ENCODE measurements at places on chromosomes 2 and 18. TPM values are rescaled to one million over a fixed set of nuclear protein-coding genes. Genes with fewer than 3 reads are reported as not detected.
A peak's percentile ranks its signal among the peaks of the same experiment; 100 is the strongest.

Gene NLRC4
- 0.90 TPM for polyA plus RNA-seq

Gene SNORC
- 8.8 TPM for polyA plus RNA-seq

GRCh38 chr2:54206596-54206995, 49.4 kb downstream of the TSPYL6 start:
- no peak overlapping the region for H3K27ac ChIP-seq
- peaks cover 13% of the 10 kb centered on the region for H3K4me1 ChIP-seq
- H3K36me3 ChIP-seq = no peaks in the 10 kb centered on the region
- no peaks in the 10 kb centered on the region for H3K27me3 ChIP-seq
- DNase-seq = no peak

Gene ASAP2
- 31.7 TPM for polyA plus RNA-seq

DNA sequence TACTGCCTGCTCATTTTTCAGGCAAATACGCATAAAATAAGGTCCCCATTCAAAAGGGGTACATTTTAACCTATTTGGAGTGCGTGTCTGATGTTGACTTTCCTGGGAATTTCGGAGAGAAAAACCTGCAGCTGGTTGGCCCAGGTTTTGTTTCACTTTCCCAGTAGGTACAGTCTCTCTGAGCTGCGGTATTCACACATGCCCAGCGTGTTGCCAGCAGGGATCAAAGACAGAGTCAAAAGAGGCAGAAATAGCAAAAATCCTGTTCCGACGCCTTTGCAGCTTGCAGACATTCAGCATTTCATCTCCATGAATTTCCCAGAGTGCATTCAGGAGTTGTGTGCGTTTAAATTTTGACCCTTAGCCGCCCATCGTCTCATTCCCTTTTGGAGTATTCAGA, 855.4 kb upstream of the CELF4 start:
- H3K4me3 ChIP-seq = no peak overlapping the region
- no peaks in the 10 kb centered on the region for H3K4me1 ChIP-seq
- no peaks in the 10 kb centered on the region for H3K27me3 ChIP-seq
- H3K36me3 ChIP-seq = no peaks in the 10 kb centered on the region

GRCh38 chr2:154688373-154688772, 10.1 kb upstream of the KCNJ3 start:
- DNase-seq = no peak
- H3K4me1 ChIP-seq = no peaks in the 10 kb centered on the region
- H3K36me3 ChIP-seq = no peaks in the 10 kb centered on the region
- H3K4me3 ChIP-seq = no peak overlapping the region
- no peaks in the 10 kb centered on the region for H3K27me3 ChIP-seq

- no peaks in the 10 kb centered on the region for H3K27me3 ChIP-seq
- H3K36me3 ChIP-seq = peaks cover 83% of the 10 kb centered on the region
- DNase-seq = no peak
- H3K4me3 ChIP-seq = no peak overlapping the region
- peaks cover 78% of the 10 kb centered on the region for H3K4me1 ChIP-seq
These were observed 124.9 kb downstream of the TNS1 start for GRCh38 chr2:217877866-217878265.

- H3K27ac ChIP-seq = no peak overlapping the region
- no peak for DNase-seq
- no peaks in the 10 kb centered on the region for H3K27me3 ChIP-seq
- no peaks in the 10 kb centered on the region for H3K4me1 ChIP-seq
- H3K36me3 ChIP-seq = no peaks in the 10 kb centered on the region
- no peak overlapping the region for H3K4me3 ChIP-seq
These were observed 599.1 kb upstream of the FSHR start for GRCh38 chr2:49753344-49753985.

GRCh38 chr2:7020939-7021470, 103.8 kb downstream of the RNF144A start:
- H3K4me3 ChIP-seq = no peak overlapping the region
- no peak for DNase-seq
- no peak overlapping the region for H3K27ac ChIP-seq

Gene MARCHF4
- not detected for polyA plus RNA-seq

Gene MEIS1
- polyA plus RNA-seq = 14.2 TPM

GRCh38 chr2:203891474-203891873, 23.9 kb downstream of the CTLA4 start:
- DNase-seq = peak; percentile 67
- peaks cover 45% of the 10 kb centered on the region for H3K4me1 ChIP-seq
- H3K36me3 ChIP-seq = no peaks in the 10 kb centered on the region
- H3K27ac ChIP-seq = no peak overlapping the region

Gene POTEC
- polyA plus RNA-seq = not detected

GRCh38 chr2:183078163-183078463, 434 bp upstream of the DUSP19 start:
- no peak for DNase-seq
- peak overlapping the region; percentile 63 for H3K4me3 ChIP-seq
- H3K27me3 ChIP-seq = no peaks in the 10 kb centered on the region
- no peaks in the 10 kb centered on the region for H3K36me3 ChIP-seq

DNA sequence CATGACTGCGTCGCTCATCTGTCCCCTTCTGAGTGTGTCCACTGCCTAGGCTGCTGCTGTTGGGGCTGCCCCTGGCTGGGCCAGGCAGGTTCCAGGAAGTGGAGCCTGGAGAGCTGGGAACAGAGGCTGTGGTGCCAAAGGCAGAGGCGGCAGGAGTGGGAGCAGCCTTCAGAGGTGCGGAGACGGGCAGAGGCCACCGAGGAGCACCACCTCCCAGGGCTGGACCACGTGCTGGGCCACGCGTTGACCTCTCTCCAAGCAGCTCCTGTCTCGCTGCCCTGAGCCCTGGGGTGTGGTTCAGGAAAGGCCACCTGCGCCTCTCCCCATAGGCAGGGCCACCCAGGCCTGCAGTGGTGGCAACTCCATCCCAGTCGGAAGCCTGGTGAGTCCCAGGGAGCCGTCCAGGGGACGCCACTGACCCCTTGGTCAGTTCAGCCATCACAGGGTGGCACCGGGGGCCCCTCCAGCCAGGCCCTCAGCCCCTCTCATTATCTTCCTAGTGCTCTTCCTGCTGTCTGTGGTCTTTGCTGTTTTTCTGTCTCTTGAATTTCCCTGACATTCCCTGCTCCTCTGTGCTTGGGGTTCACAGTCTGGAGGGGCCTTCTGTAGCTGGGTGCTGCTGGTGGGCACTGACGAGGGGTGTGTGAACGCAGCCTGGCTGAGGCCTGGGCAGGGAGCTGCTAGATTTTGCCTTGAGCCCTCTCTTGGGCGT, 122.8 kb upstream of the HS6ST1 start:
- DNase-seq = no peak
- H3K27ac ChIP-seq = no peak overlapping the region
- no peak overlapping the region for H3K4me3 ChIP-seq
- no peaks in the 10 kb centered on the region for H3K4me1 ChIP-seq

Gene TNFRSF11A
- polyA plus RNA-seq = 2.4 TPM

Gene PKDCC
- polyA plus RNA-seq = 67.7 TPM

Gene CYP27C1
- polyA plus RNA-seq = 0.60 TPM

Gene BOLL
- not detected for polyA plus RNA-seq

GRCh38 chr18:62551972-62552513, 29.2 kb downstream of the ZCCHC2 start:
- H3K36me3 ChIP-seq = peaks cover 51% of the 10 kb centered on the region
- no peak for DNase-seq
- no peaks in the 10 kb centered on the region for H3K4me1 ChIP-seq
- H3K27ac ChIP-seq = no peak overlapping the region

- no peak overlapping the region for H3K27ac ChIP-seq
- no peaks in the 10 kb centered on the region for H3K27me3 ChIP-seq
- DNase-seq = no peak
- H3K4me3 ChIP-seq = no peak overlapping the region
- peaks cover 19% of the 10 kb centered on the region for H3K4me1 ChIP-seq
- no peaks in the 10 kb centered on the region for H3K36me3 ChIP-seq
These were observed 52.2 kb downstream of the SMAD7 start for GRCh38 chr18:48898521-48898920.

DNA sequence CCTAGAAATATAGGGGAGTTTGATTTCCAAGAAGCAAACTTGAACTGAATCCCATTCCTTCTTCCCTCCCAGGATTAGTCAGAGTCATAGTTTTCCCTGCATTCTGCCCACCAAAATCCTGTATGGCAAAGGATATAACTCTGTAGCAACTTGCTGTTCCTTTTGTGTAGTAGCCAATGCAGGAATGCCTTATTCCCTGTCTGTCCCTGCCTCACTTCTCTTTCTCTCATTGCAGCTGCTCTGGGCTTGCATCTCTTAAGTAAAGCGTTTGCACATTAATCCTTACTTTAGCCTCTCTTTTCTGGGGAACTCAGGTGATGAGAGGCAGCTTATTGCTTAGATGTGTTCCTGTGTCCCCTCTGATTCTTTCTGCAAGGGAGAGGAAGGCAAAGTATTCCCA, 333.1 kb upstream of the VWC2L start:
- no peaks in the 10 kb centered on the region for H3K36me3 ChIP-seq
- no peak overlapping the region for H3K27ac ChIP-seq
- H3K27me3 ChIP-seq = no peaks in the 10 kb centered on the region
- no peaks in the 10 kb centered on the region for H3K4me1 ChIP-seq
- no peak overlapping the region for H3K4me3 ChIP-seq
- DNase-seq = no peak
